ENCODE measurements at places on chromosomes 5 and 9.
A peak's percentile ranks its signal among the peaks of the same experiment; 100 is the strongest.

DNA sequence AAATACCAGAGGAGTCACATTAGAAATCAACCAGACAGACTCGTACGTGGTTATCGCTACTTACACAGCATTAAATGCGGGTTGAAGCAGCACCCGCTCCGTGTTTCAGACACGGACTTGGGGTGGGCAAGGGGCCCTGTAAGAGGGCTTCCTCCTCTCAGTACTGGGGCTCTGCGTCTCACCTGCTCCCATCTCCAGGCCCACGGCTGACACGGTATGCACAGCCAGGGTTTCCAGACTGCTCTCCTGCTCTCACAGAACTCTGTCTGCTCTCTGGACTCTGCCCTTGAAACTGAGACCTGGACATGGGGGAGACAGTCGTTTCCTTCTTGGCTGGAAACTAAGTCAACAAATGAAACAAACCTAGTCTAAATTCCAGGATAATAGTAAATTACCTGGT is 24.7 kb upstream of the RASGEF1C start:
- no peak for DNase-seq

DNA sequence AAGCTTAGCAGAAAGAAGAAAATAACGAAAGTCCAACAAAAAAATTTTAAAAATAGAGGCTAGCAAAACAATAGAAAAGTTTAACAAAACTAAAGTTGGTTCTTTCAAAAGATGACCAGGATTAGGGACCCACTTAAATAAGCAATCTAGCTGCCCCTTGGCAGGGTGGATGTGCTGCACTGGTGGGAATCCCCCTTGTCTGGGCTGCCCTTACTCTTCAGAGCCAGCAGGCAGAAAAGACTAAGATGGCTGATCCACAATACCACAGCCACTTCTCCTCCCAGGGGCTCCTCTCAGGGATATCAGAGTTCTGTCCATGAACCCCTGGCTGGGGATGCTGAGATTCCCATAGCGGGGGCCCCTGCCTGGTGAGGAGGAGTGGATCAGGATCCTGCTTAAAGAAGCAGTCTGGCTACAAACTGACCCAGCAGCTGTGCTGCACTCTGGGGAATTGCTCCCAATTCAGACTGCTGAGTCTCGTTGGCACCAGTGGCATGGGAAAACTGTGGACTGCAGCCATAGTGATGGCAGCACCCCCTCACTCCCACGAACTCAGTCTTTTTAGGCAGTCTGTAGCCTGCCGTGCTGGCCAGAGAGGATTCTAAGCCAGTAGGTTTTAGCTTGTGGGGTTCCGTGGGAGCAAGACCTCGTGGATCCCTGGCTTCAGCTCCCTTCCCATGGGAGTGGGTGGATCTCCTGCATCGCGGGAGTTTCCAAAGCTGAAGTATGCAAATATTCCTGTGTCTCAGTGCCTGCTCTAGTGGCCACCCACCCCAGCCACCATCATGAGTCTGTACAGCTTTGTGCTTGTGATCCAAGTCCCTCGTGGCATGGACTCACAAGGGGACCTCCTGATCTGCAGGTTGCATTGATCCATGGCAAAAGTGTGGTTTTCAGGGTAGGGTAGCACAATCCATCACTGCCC is 2.9 kb upstream of the INSL6 start:
- DNase-seq: no peak

DNA sequence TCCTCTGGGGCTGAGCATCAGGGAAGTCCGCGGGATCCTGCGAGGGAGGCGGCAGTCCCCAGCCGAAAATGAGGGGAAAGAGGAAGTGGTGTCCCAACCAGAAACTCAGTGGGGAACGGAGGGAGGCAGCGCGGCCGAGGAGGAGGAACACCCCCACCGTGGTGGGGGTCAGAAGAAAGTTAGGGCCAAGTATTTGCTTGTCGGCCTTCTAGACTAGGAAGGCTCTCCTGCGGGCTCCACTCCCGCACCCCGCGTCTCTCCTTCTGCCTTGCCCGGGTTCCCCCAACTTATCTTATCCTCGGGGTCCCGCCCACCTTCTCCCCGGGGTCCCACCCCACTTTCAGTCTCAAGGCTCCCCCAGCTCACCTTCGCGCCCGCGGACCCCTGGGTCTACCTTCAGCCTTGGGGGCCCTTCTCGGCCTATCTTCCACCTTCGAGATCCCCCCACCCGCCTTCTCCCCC is 557 bp upstream of the PHF2 start:
- peak; percentile 86 for DNase-seq

- DNase-seq: no peak
Observed at GRCh38 chr5:88542786-88543185, 274.1 kb upstream of the TMEM161B start.

- DNase-seq: no peak
Observed at GRCh38 chr5:77312413-77312812, 101.9 kb downstream of the PDE8B start.

DNA sequence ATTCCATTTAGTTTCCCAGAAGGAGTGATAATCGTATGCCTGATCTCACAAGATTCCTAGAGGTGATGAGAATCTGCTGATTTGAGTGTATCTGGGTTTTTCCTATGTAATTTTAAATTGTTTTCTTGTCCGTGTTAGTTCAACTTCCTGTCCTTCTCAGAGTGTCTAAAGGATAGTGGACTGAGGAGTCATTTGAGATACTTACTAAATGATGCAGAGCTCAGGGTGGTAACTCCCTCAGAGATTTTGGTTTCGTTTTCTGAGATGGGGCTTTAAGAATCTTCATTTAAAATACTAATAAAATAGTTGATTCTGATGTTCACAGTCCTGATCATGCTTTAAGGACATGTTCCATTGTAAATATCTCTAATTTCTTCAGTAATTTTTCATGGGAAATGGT is 30.3 kb downstream of the MELK start:
- DNase-seq: no peak

DNA sequence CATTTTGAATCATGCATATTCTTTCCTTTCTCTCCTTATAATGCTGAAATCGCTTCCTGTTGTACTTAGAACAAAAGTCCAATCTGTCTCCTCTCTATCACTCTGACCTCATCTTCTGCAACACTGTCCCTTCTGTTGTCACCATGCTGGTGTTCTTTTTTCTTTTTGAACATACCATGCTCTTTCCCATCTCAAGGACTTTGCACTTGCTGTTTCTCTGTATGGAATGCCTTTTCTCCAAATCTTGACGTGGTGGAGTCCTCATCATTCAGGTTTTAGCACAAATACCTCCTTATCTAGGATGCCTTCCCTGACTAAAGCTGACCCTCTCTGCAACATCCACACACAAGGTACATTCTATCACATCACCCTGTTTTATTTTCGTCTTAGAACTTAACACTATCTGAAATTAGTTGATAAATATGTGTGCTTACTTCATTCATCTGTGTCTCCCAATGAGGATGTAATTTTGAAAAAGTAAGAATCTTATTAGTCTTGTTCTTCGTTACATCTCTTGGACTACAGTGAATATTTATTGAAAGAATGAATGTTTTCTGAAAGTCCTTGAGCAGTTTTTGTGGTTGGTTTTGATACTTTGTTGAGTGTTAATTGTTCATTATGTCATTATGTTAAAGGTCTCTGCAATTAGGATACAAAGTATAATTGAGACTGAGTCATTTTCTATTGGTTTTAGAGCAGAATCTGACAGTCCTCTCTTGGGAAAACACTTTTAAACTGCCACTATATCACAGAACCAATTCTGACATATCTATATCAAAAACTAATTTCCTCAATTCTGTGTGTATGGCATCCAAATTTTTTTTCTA is 145.3 kb upstream of the RASA1 start:
- peak; percentile 37 for DNase-seq

Measured in hematopoietic multipotent progenitor cell treated with erythropoietin and hydrocortisone succinate and interleukin-3 and kit ligand, for 4 days (in vitro differentiated cells).